ENCODE measurements at places on chromosomes 2 and 18.

DNA sequence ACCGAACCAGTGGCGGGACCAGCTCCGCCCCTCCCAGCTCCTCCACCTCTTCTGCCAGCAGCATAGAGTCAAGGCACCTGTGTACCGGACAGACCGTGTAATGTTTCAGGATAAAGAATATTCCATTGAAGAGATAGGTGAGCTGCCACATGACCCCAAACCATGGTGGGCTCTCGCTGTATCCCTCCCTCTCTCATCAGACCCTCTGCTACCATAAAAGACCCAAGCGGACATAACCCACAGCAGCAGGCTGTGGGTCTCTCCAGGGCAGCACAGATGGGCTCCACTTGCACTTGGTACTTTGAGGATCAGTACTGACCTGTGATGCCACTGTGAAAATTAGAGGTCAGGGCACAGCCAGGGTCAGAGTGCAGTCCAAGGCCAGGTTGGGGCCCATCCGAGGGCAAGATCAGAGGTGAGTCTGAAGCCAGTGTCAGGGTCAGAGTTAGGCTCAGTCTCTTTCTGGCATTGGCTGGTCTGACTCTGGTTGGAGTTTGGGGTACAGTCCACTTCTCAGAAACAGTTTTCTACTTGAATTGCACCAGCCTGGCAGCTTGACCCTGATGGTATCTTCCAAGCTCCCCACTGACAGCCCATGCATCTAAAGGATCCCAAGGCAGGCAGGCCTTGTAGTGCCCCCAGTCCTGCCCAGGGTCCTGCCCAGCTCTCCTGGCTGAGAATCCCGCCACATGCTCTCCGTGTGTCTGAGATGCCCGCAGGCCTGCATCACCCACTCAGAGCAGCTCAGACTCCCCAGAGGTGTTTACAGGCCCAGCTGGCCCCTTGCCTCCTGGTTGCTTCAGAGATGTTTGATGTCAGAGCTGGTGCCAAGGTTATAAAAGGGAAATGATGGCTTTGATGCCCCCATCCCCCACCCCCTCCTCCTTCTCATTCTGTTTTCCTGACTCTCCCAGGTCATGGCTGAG is 212.1 kb downstream of the DYSF start:
- DNase-seq, result no peak

- DNase-seq, result no peak
These were observed 11.9 kb downstream of the CAPN10 start for GRCh38 chr2:240598311-240598911.

DNA sequence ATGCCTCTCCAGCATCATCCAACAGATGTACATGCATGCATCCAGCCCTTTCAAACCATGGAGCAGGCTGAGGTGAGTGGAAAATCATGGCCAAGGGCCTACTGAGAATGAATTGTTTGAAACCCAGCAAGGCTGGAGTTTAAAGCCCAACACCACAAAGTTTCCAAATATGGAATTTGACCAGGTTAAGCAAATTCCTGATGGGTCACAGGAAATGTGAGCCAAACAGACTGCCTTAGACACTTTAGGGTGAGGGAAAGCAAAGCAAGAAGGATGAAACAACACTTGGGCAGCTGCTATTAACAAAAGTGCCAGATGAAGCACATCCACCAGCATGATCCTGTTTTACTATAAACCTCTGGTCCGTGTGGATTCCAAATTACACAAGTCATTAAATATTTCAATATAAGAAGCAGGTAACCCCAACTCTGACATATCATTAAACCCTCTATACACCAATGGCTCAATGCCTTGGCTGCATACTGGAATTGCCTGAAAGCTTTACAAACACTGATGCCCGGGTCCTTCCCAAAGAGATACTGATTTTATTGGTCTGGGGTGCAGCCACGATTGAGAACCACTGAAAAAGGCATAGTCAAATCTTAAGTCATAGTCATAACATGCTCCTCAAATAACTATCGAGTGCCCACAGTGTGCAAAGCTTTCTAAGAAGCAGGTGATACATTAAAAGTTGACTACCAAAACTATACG is 9.1 kb downstream of the KLF7 start:
- DNase-seq, result no peak

DNA sequence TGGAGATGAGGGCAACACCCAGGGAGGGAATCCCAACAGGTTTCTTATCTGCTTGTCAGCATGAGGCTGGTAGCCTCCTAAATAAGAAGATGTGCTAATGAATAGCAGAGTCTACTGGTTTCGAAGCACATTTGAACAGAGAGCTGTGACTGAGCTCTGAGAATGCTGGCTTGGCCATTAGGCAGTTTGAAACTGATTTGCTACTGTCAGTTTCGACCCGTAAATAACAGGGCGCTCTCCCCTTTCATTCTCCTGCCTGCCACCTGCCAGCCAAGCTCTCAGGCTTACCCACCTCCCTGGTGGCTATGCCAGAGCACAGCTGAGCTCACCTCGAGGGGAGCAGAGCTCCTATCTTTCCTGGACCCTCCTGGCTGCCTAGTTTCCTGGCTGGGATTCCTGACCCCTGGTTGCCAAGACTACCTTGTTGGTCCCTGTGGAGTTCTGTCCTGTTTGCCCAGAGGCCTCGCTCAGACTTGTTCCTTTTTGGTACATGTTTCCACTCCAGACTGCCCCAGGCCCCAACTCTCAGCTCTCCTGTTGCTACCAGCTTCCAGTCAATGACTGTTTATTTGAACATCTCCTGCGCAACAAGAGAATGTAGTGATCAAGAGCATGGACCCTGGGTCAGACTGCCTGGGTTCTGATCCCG is 102.3 kb upstream of the ALPP start:
- no peak for DNase-seq

GRCh38 chr2:74313497-74313896 is 29.7 kb downstream of the SLC4A5 start:
- no peak for DNase-seq

- DNase-seq, result no peak
These were observed 22.1 kb upstream of the ASB1 start for GRCh38 chr2:238404406-238405216.

DNA sequence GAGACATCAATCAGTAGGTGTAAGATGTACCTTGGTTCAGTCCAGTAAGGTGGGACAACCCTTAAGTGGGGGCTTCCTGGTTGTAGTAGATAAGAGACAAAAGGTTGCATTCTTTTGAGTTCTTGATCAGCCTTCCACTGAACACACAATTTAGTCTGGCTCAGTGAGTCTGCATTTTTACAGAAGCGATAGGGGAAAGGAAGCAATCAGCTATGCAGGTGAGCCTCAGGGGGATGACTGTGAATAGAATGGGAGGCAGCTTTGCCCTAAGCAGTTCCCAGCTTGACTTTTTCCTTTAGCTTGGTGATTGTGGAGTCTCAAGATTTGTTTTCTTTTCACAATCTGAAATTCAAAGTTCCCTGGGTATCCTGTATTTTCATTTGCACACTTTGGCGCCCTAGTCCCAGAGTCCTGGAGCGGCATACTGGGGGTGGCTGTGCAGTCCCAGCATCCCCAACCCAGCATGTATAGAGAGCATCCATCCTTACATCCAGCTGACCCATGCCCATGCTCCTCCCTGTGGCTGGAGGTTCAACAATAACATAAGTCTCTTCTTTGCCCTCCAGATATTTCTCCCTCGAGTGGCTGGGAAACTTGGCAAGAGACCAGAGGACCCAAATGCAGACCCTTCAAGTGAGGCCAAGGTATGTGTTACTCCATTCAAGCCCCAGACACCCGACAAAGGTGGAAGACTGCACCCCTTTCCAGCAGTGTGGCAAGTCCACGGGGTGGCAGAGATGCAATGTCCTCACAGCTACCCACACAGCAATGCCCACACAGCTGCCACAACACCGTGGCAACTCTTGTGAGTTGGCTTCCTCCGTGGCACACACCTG is 20.1 kb upstream of the PRLH start:
- no peak for DNase-seq

DNA sequence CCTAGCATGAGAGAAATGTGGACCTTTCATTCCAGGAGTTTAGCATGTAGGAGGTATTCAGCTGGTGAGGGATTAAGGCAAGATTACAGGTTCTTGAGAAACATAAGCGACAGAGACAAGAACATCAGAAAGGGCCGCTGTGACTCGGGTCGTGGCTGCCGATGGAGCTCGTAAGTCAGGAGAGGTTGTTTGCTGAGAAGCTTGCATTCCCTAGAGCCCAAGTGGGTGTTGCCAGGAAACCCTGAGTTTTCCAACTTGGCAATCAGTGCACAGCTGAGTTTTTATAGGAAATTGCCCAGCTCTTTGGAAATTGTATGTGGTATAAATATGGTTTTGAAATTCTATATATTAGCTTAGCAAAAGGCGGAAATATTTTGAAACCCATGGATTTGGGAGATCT is 46.4 kb upstream of the CYP1B1 start:
- DNase-seq, result no peak

- no peak for DNase-seq
These were observed 769 bp downstream of the FAM110C start for GRCh38 chr2:45342-46130.

DNA sequence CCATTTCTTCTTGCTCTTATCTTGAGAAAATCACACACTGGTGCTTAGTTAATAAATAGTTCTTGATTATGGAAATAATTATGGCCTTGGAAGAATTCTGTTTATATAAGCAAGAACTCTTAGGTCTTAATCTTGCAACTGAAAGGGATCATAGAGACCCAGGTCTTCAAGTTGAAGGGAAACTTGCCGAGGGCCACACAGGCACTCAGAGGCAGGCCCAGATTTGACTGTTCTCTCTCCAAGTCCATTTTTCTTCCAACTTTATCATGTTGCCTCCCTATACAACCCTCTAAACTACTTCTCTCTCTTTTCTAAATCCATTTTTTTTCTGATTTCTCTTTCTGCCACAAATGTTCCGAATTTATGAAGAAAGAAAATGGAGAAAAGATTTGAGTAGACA is 94.5 kb upstream of the RMDN2 start:
- DNase-seq, result no peak

DNA sequence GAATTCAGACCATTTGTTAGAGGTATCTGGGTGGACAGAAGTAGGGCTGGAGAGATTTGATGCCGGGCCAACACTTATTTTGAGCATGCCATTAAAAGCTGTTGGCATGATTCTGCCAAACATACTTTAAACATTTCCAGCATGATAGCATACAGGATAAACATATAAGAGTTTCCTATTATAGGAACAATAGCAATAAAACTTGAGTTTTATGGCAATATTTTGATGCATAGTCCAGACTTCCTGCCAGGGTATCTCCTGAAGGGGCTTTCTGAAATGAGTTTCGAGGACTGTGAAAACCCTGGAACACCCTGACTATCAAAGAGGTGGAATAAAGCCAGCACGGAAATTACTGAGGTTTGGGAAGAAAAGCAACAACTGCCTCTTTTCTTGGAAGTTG is 1398.0 kb upstream of the NXPH2 start:
- DNase-seq, result no peak

DNA sequence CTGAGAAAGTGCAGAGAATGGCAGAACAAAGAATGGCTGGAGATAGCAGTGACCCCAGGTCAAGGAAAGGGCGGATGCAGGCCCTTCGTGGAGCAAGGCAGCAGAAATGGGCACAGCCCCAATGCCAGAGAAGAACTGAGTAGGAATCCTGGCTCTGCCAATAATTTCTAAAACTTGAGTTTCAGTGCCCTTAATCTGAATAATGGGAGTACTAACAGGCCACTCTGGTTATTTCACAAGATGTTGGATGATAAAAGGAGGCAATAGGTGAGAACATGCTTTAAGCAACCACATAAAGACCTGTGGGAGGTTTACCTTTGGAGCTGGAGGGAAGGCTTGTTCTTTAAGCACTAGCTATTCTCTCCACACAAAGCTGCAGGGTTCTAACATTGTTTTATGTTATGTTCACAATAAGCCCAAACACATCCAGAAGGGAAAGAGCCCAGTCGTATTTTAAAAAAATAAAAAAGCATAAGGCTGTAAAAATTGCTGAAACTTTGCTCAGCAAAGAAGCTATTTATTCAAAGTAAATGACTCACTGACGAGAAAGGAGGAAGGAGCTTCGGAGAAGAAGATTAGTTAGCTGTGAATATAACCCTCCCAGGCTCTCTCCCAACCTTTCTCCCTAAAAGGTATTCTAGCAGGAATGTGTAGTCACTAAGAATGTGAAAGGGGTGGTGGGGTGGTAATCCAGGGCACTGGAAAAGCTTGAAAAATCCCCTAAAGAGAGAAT is 470.2 kb downstream of the TXNL1 start:
- DNase-seq, result no peak

- no peak for DNase-seq
These were observed 44.5 kb downstream of the PDIA6 start for GRCh38 chr2:10768063-10768507.

DNA sequence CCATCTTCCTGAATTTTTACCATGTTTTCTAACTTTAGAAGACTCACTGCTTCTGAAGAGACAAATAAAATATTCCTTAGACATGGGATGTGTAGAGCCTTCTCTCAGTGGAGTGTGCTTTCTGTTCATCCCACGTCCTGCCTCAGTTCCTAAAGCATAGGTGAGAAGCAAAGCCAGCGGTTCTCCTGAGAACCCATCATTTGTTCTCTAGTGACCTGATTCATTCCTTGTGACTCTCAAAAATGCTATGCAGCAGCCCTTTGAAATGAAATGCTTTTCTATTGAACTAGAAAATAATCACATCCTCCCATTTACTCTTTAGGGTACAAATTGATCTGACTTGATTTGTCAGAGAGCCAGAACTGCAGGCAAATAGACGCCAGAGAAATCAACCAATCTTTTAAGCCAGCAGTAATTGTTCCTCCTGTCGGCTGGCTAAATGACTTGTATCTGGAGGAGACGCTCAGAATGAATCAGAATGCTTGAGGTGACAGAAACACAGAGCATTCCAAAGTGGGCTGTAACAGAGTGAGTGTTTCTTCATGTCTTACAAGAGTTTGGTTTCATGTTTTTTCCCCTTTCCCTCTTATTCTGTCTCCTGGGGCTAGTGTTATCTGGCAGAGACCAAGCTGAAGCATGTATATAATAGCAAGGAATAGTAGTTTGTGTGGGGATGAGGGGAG is 81.3 kb upstream of the TMEM178A start:
- no peak for DNase-seq

- DNase-seq, result no peak
These were observed 2.8 kb upstream of the ASTL start for GRCh38 chr2:96140941-96141623.

Measured in CD4-positive, alpha-beta T cell treated with Interleukin-2 at 100 ng/mL for 4 hours (primary cell).